WTC11 (cell line): ENCODE measurements at places on chromosomes 7 and 10.

GRCh38 chr7:77548206-77548605, 11.1 kb downstream of the PTPN12 start:
- DNase-seq: no peak

GRCh38 chr7:90816511-90817142, 220.5 kb downstream of the CDK14 start:
- DNase-seq: no peak

GRCh38 chr7:12655161-12655560, 32.3 kb upstream of the ARL4A start:
- DNase-seq: no peak

DNA sequence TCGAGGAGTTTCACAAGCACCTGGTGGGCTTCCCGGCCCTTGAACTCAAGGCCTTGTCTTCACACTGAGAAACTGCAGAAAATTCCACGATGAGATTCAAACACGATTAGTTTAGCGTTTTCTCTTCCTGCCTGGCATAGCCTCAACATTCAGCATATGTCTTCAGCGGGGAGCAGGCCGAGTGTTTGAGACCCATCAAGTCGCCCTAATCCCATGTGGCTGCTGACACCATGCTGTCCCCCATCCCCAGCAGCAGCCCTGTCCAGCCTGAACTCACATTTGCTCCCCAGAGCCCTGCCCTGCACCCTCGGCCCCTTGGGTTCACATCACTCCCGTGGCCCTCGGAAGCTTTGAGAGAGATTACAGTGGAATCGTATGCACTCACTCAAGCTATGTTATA, 35.3 kb upstream of the RBM33 start:
- DNase-seq: no peak

- no peak for DNase-seq
Measured at GRCh38 chr7:9889554-9889953, 1084.1 kb upstream of the PHF14 start.

DNA sequence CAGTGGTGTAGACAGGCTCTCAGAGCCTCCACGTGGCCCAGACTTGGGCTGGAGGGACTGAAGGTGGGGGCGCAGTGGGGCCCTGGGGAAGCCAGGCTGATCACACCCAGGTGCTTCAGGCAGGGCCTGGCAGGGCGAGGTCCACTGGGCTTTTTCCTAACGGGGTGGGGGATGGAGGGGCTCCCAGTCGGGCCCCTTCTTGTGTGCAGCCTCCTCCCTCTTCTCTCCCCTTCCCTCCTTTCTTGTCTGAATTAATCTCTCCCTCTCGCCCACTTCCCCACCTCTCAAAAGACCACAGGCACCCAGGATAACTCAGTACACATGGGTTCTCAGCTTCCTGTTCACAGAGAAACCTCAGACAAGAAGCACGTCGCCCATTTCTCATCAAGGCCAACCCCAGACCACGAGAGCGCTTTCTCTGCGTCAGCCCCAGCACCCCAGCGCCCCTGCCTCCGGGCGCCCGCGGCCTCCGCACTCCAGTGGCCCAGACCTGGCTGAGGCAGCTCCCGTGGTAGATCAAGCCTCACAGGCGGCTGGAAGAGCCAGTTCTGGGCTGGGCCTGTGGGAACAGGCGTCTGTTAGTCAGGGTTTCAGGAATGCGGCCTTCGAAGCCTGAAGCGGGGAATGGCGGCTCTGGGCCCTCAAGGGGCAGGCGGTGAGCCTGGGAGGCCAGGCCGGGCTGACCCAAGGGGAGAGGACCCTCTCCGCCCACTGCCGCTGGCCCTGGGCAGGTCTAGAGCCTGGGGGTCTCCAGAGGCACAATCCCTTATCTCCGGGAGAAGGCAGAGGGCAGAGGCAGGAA, 50.6 kb downstream of the PWWP2B start:
- peak; percentile 52 for DNase-seq

DNA sequence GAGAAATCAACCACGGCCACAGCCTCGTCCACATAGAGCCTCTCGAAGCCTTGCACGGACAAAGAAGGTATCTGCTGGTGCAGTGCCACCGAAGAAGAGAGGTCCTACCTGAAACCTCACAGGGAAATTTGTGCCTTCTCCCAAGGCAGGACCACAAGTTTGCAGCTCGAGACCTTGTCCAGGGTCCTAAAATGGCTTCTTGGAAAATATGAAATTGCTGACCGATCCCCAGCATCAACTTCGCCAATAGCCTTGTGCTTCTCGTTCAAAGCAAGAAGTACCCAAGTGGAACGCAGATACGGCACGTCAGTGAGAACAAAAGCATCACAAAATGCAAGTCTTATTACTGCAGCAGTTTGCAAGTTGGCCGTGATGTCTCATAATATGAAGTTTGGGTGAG, 24.6 kb downstream of the PTPRN2 start:
- DNase-seq: no peak
